ENCODE measurements at places on chromosomes 4 and X.

- no peak for DNase-seq
Measured at GRCh38 chr4:79620617-79621016, 212.6 kb upstream of the GK2 start.

DNA sequence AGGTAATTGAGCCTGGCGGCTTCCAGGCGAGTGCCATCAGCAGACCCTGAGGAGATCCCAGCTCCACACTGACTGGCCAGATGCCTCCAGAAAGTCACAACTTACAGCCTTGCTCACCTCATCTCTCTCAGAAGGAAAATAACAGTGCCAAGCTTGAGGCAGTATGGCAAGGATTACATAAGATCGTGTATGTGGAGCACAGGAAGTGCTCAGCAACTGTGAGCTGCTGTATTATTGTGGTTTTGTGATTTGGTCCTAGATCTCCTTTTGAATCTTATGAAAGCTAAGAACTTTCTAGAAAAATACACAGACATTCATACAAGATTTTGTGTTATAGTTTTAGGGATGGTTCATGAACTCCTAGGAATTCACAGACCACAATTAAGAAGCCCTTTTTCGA lies 14.0 kb downstream of the RASL11B start:
- no peak for DNase-seq

DNA sequence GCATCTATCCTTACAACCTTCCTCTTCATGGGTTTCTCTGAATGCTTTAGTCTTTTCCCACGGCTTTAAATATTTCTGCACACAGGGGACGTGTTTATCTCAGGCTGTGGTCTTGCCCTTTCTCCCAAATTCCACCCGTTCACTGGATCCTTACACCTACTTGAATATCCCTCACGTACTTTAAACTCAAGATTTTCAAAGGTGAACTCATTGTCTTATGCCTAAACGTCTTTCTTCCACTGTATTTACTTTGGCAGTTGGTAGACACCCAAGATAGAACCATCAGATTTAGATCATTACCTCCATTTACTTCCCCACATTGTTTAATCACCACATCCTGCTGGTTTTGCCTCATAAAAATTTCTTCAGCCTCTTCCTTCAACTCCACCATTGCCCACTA lies 269.2 kb downstream of the CBLL2 start:
- DNase-seq: no peak

- DNase-seq: no peak
Measured at GRCh38 chr4:151940291-151940690, 179.5 kb upstream of the GATB start.

- no peak for DNase-seq
Measured at GRCh38 chrX:75061701-75062100, 94.4 kb downstream of the ABCB7 start.

DNA sequence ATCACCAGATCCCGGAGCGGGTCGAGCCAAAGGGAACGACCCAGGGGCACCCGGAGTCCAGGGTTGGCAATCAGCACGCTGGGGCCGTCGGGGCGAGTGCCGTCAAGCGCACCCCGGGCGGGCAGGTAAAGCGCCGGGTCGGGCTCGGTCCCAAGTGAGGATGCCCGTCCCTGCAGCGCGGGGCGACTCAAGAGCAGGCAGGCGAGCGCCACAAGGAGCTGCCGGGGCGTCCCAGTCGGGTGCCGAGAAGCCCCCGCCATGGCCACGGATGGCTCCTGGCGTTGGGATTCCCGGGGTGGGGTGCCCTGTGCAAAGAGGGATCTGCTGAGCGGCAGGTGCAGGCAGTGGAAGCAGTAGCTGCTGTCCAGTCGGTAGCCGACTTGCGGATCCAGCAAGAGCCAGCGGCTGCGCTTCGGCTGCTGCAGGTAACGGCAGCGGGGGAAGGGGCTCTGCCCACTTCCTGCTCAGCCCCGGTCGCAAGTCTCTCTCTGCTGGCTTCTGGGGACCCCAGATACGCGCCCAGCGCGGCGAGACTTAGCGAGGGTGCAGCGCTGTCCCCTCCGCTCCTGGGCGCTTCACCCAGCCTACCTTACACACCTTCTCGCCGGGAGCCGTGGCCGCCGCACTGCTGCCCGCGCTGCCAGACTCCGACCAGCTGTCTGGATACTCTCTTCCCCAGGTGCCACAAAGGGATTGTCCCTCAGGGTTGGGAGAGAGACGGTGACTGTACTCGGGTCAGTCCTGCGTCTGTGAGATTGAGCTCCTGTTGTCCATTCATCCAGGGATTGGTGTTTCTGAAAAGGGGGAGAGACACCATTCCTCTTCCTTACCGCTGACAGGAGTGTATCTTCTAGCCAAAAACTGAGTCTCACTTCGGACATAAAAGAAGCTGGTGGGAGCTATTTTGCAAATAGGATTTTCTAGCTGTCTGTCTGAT lies at the start of gene FREM3:
FREM3 (minus strand) TSS at position 260 of the 937 bp plus-strand sequence; CDS start at position 260, 0 bp downstream.
- DNase-seq: no peak

- DNase-seq: no peak
Measured at GRCh38 chr4:126267689-126268088, 952.9 kb downstream of the FAT4 start.

DNA sequence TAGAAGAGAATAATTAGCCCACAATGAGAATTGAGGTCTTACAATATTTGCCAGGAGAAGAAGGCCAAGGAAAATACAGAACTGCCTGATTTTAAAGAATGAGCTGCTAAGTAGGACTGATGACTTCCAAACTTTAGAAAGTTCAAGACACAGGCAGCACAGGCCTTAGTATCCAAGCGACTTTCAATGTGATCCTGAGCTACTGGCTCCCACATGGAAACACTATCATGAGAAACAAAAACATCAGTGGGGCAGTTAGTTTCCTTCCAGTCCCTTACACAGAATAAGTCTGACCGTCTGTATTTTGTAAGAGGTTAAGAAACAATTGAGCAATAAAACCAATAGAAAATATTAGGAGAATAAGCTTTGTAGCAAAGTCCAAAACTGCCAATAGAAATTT lies 251.4 kb downstream of the COL25A1 start:
- no peak for DNase-seq

DNA sequence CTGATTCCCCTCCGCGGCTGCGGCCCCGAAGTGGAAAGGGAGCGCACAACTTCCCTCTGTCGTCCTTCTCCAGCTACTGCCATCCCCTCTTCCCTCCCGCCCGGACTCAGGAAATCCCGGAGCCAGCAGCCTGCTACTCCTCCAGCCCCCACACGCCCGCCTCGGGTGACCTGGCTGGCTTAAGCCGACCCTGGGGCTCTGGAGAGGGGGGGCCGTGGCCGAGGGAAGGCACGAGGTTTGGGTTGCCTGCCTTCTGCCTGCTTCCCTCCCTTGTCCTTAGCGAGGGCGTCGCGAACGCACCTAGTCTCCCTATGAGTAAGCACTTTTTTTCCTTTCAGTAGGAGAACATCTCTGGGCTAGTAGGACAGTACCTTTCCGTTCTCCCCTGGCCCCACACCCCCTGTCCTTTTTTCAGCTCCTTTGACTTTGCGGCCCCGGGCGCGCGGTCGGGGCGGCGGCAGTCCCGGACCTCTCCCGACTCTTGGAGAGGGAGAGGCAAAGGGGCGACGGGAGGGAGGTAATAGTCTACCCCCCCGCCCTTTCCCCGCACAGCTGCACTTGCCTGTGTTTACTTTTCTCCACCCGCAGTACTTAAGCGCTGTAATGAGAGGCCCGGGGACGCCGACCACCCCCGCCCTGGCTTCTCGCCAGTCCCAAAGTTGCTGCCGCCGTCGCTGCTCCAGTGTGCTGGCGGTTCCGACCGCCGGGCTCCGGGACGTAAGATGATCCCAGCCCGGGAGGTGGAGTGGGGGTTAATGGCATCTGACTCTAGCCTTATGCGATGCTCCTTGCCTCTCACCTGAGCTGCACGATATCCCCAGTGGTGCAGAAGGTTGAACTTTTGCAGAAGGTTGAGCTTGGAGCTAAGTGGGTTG lies 868 bp downstream of the PLS3 start:
- peak; percentile 70 for DNase-seq

- DNase-seq: no peak
Measured at GRCh38 chrX:154734061-154734781, 16.7 kb downstream of the GAB3 start.

- DNase-seq: no peak
Measured at GRCh38 chr4:94290245-94290644, 52.4 kb downstream of the HPGDS start.

DNA sequence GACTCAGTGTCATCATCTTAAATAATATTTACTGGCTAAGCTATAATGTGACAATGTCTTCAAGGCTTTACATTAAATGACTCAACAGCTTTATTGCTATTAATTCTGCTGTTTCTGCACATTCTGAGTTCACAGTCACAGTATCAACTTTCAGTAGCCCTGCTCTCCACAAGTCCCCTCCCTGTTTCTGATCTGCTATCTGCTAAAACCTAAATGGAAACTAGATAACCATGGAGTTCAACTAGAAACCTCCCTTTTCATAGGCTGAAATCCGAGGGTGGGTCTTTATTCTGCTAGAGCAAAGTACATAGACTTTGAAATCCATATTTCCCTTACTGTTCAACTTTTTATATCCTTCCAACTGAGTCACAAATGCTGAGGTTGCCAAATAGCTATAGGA lies 5.4 kb upstream of the ACE2 start:
- DNase-seq: no peak

- no peak for DNase-seq
Measured at GRCh38 chrX:8748855-8749254, 16.9 kb upstream of the ANOS1 start.

Measured in left forelimb (tissue), 1 donor.